Large intestine (tissue), 12 donors: ENCODE measurements at places on chromosomes 1 and 21. TPM values are rescaled to one million over a fixed set of nuclear protein-coding genes. Genes with fewer than 3 reads are reported as not detected.

Gene SLAMF9
- polyA plus RNA-seq = 0.33 TPM

Gene NES
- 26.5 TPM for polyA plus RNA-seq

Gene BRDT
- not detected for polyA plus RNA-seq

Gene CD55
- polyA plus RNA-seq = 24.1 TPM

Gene PTCH2
- polyA plus RNA-seq = 3.9 TPM

Gene OR2T29
- polyA plus RNA-seq = not detected

Gene CYP2J2
- polyA plus RNA-seq = 21.3 TPM

Gene IRF6
- polyA plus RNA-seq = 68.0 TPM

Gene FCRL3
- 0.22 TPM for polyA plus RNA-seq

Gene NBPF6
- polyA plus RNA-seq = not detected

Gene NPL
- 28.0 TPM for polyA plus RNA-seq

Gene CD48
- polyA plus RNA-seq = 8.6 TPM

Gene BACH1
- polyA plus RNA-seq = 47.1 TPM

Gene GNG12
- polyA plus RNA-seq = 120 TPM

Gene ATP6V1G3
- polyA plus RNA-seq = not detected

Gene RCC1
- 46.2 TPM for polyA plus RNA-seq

Gene IL19
- not detected for polyA plus RNA-seq

Gene RGS18
- 4.1 TPM for polyA plus RNA-seq

Gene MAP10
- 2.8 TPM for polyA plus RNA-seq

Gene GBP7
- 0.10 TPM for polyA plus RNA-seq

Gene SLC22A15
- polyA plus RNA-seq = 2.8 TPM

Gene WNT9A
- polyA plus RNA-seq = 5.1 TPM

Gene PPT1
- polyA plus RNA-seq = 66.3 TPM

Gene HEYL
- polyA plus RNA-seq = 6.4 TPM

Gene BEST4
- 6.1 TPM for polyA plus RNA-seq

Gene CTNNBIP1
- 21.6 TPM for polyA plus RNA-seq
